ENCODE measurements at places on chromosomes 1 and 21.
A peak's percentile ranks its signal among the peaks of the same experiment; 100 is the strongest.

GRCh38 chr1:67552336-67552759 lies 122.1 kb upstream of the SERBP1 start:
- no peak for ATAC-seq

DNA sequence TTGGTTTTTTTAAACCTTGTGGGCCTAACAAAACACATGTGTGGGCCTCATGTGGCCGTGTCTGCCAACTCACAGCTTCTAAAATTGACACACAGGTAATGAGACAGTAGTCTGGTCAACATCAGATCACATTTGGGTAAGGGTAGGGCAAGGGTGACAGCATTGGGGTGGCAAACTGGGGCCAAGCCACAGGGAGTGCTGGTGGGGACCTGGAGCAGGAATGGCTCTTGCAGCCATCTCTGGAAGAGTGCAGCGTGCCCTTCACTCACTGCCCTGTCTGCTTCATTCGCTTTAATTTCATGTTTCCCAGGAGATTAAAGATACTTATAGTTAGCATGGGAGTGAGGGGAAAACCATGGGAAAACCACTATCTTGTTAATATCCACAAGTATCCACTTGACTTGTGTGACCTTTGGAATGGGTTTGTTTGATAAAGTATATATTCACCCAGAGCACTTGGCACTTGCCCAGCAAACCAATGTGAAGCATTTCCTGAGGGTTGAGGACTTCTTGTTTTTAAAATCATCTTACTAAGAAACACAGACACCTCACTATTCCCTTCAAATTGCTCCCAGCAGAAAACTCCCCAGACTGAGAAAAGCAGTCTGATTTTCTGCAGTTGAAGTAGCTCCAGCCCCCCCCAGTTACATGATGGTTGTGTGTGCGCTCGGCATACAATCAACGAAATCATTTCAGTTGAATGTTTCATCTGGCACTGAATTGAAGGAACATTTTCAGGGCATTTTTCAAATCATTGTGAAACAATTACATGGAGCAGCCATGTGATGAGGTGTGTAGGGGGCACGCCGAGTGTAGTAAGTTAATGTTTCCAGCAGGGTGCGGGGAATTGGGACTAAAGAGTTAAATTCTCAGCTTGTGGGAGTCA lies 175.7 kb downstream of the VPS13D start:
- no peak for ATAC-seq

GRCh38 chr21:45811136-45811535 lies 167.6 kb downstream of the PCBP3 start:
- ATAC-seq: no peak

DNA sequence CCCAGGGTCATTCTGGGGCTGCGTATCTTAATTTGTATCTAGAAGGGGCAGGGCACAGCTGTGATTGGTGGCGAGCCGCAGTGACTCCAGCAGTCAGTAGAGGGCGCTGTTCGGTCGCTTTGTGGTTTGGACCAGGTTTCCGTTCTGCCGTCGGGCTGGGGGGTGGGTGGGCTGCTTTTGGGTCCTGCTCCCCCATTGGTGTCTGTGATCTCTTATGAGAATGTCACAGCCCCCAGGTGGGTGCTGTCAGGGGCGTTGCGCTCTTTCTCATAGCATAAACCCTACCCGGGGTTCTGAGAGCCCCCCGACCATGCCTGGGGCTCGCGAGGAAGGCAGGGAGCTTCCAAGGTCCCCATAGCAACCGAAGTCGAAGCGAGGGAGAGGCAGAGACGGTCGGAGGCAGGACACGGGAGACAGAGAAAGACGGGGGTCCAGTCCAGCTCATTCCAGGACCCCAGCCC lies 5.4 kb downstream of the TFF3 start:
- ATAC-seq: peak; percentile 61

- ATAC-seq: peak; percentile 61
Observed at GRCh38 chr21:33825915-33826314, 89.7 kb downstream of the ATP5PO start.
